ENCODE measurements at places on chromosomes 1 and 21.

GRCh38 chr1:183239793-183240525, 53.9 kb downstream of the LAMC2 start:
- no peak for ATAC-seq

GRCh38 chr1:215523128-215523861, 43.8 kb upstream of the KCTD3 start:
- ATAC-seq, result no peak

DNA sequence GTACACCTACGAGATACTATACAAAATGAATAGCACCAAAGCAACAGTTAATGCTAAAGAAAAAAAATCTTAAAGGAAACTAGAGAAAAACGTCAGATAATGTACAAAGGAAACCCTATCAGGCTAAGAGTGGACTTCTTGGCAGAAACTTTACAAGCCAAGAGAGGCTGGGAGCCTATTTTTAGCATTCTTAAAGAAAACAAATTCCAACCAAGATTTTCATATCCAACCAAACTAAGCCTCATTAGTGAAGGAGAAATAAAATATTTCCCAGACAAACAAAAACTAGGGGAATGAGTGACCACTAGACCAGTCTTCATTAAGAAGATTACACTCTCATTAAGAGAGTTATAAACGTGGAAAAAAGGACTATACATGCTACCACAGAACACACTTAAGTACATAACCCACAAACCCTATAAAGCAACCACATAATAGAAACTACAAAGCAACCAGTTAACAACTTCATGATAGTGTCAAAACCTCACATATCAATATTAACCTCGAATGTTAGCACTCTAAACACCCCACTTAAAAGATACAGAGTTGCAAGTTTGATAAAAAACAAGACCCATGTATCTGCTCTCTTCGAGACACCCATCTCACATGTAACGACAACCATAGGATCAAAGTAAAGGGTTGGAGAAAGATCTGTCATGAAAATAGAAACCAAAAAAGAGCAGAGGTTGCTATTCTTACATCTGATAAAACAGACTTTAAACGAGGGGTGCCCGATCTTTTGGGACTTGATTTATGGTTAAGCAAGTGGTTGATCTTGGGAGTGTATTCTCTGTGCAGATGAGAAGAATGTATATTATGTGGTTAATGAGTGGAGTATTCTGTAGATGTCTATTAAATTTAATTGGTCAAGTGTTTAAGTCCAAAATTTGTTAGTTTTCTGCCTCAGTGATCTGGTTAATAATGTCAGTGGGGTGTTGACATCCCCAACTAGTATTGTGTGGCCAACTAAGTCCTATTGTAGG, 1301.4 kb downstream of the PLA2G4A start:
- no peak for ATAC-seq

GRCh38 chr1:221712776-221713431, 29.0 kb downstream of the DUSP10 start:
- ATAC-seq, result peak; percentile 85

DNA sequence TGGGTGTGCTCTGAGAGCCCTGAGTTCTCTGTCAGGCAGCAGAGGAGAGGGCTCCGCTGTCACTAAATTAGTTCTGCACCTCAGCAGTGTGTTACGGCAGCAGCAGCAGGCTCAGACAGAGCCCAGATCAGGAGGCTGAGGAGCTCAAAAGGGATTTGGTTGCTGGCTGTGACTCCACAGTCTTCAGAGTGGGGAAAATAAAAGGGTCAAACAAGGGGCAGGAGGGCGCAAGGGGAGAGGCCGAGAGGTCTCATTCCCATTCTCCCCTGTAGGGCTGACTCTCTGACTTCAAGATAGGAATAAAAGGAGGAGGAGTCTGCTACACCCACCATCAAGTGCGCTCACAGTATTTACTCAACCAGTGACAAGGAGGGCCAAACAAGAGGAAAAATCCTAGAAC, 9.2 kb upstream of the SLC45A3 start:
- no peak for ATAC-seq

- no peak for ATAC-seq
These were observed 14.5 kb downstream of the CFHR4 start for GRCh38 chr1:196902344-196902743.

DNA sequence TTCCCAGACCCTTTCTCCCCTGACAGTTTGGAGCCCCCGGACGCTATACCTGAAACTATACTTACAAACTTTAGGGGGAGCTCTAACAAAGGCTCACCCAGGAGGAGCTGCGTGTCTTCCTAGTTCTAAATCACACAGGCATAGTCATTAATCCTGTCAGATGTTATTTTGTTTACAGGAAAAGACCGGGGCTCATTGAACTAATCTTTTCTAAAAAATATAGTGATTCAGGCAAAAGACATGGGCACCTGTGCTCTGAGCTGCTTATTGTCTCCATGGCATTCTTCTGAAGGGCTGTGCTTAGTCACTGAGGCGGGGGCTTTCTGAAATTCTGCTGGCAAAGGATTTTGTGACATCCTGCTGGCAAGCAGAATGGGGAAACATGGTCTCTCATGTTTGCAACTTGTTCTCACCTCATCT, 1577.0 kb downstream of the NCAM2 start:
- no peak for ATAC-seq

DNA sequence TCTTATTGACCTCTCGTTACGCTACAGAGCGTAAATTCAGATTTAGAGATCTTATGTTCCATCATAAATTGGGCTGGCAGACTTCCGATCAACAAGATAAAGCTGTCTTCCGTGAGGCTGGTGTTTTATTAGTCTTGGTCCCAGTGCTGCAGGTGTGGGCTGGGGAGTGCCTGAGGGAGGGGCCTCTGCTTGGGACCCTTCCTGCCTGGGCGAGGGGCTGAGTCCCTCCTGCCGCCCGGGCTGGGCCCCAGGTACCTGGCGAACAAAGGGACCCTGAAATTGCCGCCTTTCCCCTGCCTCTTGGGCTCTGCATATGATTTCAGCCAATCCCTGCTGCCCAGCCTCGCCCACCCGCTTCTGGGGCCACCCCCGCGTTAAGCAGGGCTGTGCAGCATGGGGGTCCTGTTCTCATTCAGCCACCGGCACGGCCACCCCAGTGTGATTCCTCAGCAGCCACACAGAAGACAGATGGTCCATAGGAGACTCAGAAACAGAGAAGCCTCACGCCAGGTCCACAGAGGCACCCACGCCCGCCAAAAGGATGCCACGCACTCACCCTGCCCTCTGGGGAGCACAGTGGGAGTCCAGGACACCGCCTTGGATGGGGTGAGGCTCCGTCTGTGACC, 6.1 kb upstream of the SAMD11 start:
- ATAC-seq, result no peak
